Ureter (tissue), 1 donor: ENCODE measurements at places on chromosomes 12 and 14. TPM values are rescaled to one million over a fixed set of nuclear protein-coding genes. Genes with fewer than 3 reads are reported as not detected.

GRCh38 chr12:118544569-118544968 lies 168.2 kb downstream of the SUDS3 start:
- DNase-seq, result no peak

GRCh38 chr12:49540229-49541139 lies 1.7 kb downstream of the KCNH3 start:
- no peak for DNase-seq

COL2A1 gene
- not detected for total RNA-seq

GRCh38 chr14:58740379-58740935 lies 102.7 kb downstream of the DACT1 start:
- no peak for DNase-seq
